ENCODE measurements at places on chromosomes 7 and 10. TPM values are rescaled to one million over a fixed set of nuclear protein-coding genes. Genes with fewer than 3 reads are reported as not detected.

DNA sequence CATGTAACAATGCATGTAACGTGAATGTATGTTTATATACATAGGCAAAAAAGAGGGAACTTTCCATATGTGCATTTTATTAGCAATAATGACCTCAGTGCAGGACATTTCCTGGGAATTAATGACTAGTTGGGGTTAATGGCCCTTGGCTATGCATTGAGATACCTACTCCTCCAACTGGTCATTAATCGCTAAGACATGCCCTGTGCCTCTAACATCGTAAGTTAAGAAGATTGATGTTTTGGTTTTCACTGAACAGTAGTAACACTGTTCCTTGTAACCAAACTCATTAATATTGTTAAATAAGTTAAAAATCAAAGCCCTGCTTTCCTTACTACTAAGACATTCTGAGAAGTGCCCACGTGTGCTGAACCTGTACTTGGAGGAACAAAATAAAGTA lies 61.7 kb downstream of the SEMA3D start:
- DNase-seq, result no peak

DNA sequence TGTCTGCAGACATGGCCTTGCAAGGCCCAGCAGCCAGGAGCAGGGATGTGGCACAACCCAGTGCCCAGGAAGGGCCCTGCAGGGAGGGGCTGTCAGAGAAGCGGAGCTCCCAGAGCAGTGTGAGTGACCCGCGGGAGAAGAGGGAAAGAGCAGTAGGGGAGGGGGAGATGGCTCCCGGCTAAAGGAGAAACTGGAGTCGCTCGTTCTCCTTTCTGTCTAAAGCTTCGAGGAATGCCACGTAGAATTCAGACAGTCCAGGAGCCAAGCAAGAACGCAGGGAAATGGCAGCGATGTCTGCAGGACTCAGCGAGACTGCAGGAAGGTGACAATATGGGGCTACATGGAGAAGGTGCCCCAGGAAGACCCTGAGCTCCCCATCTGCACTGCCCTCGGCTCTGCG lies 22.4 kb upstream of the HABP2 start:
- no peak for DNase-seq

DNA sequence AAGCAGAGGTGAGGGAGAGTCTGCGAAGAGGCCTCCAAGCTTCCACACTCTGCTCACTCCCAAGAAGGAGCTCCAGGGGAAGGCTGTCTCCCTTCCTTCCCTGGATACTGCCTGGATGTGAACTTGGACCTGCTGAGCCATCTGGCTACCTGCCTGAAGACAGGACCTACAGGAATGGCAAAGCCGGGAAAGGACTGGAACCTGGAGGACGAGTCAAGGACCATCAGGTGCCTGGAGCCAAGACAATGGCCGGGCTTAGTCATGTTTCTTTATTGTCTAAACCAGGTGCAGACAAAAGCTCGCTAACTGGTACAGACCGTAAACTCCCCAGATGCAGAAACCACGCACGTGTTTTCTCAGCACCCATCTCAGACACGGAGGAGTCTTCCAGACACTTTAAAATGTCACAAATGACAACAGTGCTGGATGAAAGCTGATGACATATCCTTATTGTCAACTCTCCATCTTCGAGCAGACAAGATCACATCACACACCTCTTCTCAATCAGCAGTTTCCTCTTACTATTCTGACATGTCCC lies 12.1 kb downstream of the ASB13 start:
- DNase-seq, result no peak

GRCh38 chr10:131311661-131312477 lies at the start of gene TCERG1L:
TCERG1L (minus strand) TSS chr10:131311721; CDS start chr10:131311635, 86 bp downstream.
- no peak for DNase-seq

- no peak for DNase-seq
Measured at GRCh38 chr7:116100626-116101025, 70.1 kb upstream of the TFEC start.

- no peak for DNase-seq
Measured at GRCh38 chr7:137820677-137821420, 25.9 kb downstream of the DGKI start.

INMT gene
- 1.0 TPM for total RNA-seq
